DMS53 (cell line): ENCODE measurements at places on chromosomes 2 and 18.
A peak's percentile ranks its signal among the peaks of the same experiment; 100 is the strongest.

DNA sequence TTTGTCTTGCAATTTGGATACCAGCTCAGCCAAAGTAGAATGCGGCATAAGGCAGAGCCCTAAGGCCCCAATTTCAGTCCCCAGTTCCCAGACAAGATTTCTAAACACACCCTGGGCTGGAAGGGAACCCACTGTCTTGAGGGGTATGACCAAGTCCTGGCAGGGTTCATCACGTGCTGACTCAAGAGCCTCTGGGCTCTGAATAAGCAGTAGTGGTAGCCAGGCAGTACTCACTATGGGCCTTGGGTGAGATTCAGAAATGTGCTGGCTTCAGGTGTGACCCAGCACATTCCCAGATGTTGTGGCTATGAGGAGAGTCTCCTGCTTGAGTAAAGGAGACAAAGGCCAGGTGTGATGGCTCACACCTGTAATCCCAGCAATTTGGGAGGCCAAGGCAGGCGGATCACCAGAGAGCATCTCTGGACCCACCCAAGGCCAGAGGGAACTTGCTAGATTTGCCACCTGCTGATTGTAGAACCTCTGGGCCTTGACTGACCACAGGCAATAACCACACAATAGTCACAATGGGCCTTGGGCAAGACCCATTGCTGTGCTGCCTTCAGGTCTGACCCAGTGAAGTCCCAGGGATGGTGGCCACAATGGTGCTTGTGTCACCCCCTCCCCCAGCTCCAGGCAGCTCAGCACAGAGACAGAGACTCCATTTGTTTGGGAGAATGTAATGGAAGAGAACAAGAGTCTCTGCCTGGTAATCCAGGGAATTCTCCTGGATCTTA lies 74.9 kb downstream of the ATL2 start:
- no peak for DNase-seq

DNA sequence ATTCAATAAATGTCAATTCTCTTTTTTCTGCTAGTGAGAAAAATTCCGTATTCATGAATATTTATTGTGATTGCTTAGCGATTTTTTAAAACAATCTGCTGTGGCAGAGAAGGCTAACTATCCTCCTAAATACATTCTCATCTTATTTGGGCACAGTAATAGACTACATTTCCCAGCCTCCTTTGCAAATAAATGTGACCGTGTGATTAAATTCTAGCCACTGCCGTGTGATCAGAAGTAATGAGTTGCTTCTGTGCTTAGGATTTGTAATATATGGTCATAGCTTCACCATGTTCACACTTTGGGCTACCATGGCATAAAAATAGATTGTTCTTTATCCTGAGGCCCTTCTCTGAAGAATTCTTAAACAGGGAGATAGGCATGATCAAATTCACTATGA lies 179.6 kb downstream of the FAM124B start:
- no peak for DNase-seq

DNA sequence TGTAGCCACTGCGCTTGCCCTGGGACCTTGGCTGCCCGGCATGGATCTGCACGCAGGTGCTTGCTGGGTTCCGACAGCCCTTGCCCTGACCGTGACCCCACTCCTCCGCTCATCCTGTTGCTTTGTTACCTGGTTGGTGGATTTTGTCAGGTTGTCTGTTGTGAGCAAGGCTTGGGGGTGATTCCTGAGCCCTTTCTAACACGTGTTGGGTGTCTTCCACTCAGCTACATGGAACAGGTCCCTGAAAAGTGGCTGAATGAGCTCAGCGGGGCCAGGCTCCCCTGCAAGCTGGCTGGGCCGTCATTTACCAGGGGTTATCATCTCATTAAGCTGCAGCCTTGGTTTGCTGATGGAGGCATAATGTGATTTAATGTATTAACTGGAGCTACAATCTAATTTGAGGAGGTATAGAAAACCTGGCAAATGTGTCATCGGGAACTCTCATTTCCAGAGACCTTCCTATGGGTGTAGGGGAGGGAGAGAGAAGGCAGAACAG lies 24.6 kb downstream of the RAMP1 start:
- no peak for DNase-seq

GRCh38 chr18:61222206-61222605 lies 111.0 kb upstream of the CDH20 start:
- DNase-seq, result no peak

DNA sequence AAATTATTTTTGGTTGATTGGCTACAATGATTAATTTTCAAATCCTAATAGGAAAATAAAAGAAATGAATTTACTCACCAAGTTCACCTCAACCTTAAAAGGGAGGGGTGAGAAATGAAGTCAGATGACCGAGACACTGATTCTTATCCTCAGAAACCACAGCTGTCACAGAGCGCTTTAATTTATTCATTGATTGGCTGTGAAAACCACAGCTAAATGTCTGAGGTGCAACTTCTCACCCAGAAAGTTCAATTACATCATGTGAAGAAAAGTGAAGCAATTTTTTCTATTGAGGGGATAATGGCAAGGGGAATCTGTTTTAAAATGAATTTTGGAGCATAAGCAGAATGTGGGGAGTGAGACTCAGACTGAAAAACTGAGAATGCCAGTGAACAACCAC lies 128.4 kb downstream of the RNF152 start:
- DNase-seq, result no peak

DNA sequence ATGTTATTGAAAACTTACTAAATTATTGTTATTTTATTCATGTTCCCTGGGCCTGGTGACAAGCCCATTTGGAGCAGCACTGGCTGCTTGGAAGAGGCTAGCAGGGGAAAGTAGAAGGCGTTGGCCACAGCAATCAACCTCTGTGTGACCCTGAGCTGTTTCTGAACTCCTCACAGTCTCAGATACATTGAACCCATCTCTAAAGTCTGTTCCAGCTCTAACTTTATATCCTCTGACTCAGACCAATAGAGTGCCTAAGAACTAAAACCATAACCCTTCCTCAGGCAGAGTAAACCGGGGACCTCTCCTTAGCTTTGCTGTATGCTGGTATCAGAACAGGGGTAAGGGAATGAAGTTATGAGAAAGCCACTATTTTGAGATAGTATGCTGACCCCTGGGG lies 96.4 kb upstream of the NOL4 start:
- DNase-seq, result no peak

- DNase-seq, result no peak
Observed at GRCh38 chr2:23571527-23572282, 186.7 kb downstream of the KLHL29 start.

DNA sequence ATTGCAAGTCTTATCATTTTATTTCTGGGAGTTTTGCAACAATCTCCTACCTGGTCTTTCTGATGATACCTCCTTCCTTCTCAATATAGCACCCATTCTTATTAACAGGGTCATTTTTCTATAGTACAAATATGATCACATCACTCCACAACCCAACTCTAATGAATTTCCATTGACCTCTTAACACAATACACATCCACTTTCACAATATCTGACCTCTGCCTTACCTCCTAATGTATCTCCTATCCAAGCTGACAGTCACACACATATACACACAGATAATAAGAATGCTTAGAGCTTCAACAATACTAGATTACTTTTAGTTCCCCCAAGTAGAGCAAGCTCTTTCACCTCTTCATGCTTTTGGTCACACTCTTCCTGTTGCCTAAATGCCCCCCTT lies 40.9 kb downstream of the EVA1A start:
- DNase-seq, result no peak

- no peak for DNase-seq
Observed at GRCh38 chr2:28300485-28301341, 91.9 kb upstream of the FOSL2 start.

DNA sequence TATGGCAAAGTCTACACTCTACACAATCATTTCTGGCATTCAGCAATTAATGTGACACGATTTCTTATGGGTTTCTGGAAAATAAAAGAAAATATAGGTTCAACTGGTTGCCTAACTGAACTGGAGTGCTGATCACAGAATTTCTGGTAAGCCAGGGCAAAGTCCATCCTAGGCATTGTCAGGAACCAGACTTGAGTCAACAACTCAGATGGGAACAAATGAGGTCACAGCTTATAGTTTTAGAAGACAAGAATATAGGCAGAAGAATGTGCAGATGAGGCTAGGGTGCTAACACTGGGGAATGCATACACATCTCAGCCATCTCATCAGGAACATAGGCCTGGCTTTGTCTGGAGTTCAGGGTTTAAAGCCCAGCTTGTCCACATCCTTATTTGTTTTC lies 317.2 kb upstream of the ID2 start:
- DNase-seq, result peak; percentile 75

- DNase-seq, result peak; percentile 78
Observed at GRCh38 chr2:122451040-122451439, 695.6 kb downstream of the TSN start.

GRCh38 chr2:7774481-7774880 lies 857.3 kb downstream of the RNF144A start:
- no peak for DNase-seq

GRCh38 chr2:121910139-121910538 lies 154.7 kb downstream of the TSN start:
- no peak for DNase-seq

DNA sequence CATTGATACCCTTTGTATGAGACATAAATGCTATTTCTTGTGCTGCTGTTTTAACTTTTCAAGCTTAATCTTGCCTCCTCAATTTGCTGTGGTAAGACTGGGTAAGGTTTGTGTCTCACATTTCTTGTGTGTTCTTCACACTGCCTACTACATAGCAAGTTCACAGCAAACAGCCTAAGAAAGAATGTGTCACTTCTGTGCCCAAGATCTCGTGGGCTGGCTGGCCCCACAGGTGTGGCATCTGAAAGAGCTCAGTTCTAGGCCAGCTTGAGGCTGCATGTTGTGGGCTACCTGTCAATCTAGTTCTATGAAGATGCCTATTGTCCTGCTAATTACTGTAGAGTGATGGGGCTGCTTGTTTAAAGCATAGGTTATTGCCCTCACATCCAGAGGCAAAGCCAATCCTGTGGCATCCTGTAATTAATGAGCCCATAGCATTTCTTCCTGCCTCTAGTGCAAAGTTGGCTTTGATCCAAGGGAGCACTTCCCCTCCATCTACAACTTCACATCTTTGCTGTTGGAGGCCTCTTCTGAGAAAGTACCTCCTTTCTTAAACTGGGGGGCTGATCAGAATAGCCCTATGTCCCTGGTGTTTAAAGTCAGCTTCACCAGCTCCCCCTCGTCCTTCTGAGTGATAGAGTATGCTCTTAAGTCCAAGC lies 40.9 kb upstream of the ASPRV1 start:
- DNase-seq, result no peak

- no peak for DNase-seq
Observed at GRCh38 chr2:85439986-85440385, 21.5 kb downstream of the SH2D6 start.

DNA sequence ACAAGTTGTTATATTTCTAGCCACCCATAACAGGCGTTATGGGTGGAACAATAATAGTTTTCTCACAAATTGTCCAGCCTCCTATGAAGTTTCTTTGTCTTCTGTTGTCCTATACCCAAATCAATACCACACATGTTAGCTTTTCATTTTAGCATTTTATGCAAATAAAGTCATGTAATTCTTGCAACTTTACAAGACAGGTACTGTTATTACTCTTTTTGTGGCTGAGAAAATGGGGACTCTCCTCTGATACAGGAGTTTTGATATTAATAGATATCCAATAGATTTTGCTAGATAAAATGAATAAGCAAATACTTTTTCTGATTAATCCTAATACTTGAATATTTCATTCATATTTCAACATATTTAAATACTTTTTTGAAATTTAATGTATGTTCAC lies 151.0 kb downstream of the PMAIP1 start:
- DNase-seq, result no peak

- DNase-seq, result no peak
Observed at GRCh38 chr2:126494593-126494992, 161.4 kb upstream of the GYPC start.

DNA sequence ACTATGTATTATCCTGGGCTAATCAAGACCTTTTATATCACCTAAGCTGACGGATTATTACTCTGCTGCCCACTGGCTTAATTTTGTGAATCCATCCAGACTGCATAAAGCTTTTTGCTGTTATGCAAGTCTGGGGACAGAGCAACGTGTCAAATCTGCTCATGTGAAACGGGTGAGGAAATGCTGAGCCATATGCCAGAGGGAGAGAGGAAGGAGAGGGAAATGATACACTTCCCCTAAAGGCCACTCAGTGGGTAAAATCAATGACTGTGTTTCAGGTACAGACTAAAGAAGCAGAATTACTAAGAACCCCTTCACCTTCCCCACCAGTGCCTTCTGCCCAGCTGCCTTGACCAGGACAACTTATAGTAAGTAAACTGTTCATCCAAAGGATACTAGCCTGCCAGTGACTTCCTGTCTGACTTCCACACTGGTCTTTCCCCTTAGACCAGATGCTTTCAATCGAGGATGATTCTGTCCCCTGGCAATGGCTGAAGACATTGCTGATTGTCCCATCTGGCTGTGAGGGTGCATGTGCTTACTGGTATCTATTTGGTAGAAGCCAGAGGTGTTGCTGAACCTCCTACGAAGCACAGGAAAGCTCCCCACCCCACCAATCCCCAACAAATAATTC lies 43.0 kb downstream of the STAT1 start:
- no peak for DNase-seq

DNA sequence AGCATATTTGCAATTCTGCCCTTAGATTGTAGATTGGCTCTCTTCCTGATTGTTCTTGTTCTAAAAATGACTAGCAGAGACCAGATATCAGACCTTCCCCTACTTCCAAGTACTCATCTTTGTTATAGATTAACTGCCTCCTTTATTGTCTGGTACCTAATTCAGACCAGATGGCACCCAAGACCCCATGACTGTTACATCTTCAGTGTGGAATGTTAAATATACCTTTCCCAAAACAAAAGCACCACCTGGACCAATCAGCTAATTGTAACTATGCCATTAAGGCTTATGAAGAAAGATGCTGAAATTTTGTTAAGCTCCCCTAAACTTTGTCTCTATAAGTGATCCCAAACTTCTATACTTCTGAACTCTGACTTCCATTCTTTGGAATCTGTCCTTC lies 12.0 kb upstream of the TFPI start:
- no peak for DNase-seq

DNA sequence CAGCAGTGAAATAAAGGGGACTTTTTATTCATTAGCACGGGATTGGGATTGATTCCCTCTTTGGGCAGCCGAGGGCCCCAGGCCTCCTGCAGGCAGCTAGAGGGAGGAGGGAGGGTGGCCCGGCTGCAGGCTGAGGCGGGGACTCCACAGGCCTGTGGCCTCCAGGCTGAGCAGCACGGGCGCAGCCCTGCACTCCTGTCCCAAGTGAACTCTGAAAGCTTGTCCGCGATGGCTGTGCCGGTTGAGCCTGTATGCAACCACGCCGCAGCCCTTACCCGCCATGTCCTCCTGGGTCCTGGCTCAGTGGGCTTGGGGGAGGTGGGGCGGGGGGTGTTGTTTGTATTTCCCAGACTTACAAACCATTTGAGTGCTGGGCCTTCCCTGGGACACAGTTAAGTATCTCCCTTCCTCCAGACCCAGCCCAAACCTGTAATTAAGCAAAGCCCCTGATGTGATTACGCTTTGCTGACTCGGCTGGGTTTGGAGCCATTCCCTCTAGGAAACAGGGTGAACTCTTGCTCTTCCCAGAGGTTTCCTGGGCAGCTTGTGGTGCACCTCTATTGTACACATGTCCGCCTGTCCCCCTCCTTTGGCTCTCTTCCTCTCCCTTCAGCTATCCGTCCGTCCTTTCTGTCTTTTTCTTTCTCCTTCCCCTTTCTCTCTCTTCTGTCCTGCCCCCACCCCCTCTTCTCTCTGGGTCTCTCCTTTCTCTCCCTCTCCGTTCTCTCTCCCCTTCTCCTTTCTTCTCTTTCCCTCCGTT lies 5.3 kb downstream of the GLI2 start:
- DNase-seq, result peak; percentile 35

GRCh38 chr2:133293544-133294353 lies 274.5 kb downstream of the NCKAP5 start:
- no peak for DNase-seq
